ENCODE measurements at places on chromosomes 16 and 17. TPM values are rescaled to one million over a fixed set of nuclear protein-coding genes. Genes with fewer than 3 reads are reported as not detected.

KRT12 gene
- polyA plus RNA-seq, result not detected

KRT10 gene
- 21.5 TPM for polyA plus RNA-seq

SNX20 gene
- 1.0 TPM for polyA plus RNA-seq

KRTAP4-1 gene
- polyA plus RNA-seq, result not detected

GPRC5B gene
- 29.6 TPM for polyA plus RNA-seq

MT1G gene
- polyA plus RNA-seq, result 55.5 TPM

FOXN1 gene
- 0.13 TPM for polyA plus RNA-seq

- no peak for DNase-seq
Measured at GRCh38 chr16:85491798-85492294, 121.3 kb upstream of the GSE1 start.

DNA sequence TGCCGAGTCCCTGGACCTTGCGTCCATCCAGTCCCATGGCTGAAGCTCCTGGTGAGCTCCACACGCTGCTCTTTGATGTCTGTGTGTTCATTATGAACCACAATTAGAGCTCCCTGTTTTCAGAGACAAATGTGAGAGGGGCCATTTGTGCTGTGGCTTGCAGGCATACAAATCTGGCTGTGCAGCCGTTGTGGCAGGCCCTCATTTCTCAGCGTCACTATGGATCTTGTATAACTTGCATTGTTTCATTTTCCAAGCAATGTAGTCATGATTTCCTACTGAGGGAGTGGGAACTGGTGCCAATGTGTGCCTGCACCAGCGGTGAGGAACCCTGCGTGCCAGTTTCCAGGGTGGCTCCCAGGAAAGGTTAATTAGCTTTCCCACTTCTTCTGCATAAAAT is 542.6 kb downstream of the TMEM114 start:
- no peak for DNase-seq

DNA sequence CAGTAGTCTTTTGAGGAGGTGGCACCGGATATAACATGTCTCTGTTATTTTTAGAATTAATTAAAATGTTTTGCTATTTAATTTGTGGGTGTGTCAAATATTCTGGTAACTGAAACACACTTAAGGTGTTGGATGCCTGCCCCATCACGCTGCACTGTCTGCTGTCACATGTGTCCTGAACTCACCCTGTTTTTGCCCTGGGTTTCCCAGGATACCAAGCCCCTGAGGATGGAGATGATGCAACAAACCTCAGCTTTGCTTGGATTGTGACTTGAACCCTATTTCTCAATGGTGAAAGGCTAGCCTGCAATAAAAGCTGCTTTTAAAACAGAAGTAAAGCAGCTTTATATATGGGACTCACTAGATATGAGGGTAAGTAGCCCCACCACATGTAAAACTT is 11.5 kb upstream of the DUSP14 start:
- DNase-seq, result no peak

DNA sequence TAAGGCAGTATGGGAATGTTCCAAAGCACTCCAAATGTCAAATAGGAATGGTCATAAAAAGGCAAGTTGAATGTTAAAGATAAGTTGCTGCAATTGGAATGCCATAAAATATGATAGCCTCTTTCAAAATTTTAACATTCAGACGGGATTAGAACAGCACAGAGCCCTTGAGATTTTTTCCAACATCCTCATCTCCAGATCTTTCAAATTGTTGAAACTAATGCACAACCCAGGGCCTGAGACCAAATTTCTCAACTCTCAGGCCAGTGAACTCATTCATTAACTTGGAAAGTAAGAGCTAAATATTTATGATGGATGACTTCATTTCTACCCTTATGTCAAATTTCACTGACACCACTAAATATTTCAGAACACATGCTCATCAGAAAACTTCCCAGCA is 346.5 kb upstream of the XYLT1 start:
- DNase-seq, result no peak

DNA sequence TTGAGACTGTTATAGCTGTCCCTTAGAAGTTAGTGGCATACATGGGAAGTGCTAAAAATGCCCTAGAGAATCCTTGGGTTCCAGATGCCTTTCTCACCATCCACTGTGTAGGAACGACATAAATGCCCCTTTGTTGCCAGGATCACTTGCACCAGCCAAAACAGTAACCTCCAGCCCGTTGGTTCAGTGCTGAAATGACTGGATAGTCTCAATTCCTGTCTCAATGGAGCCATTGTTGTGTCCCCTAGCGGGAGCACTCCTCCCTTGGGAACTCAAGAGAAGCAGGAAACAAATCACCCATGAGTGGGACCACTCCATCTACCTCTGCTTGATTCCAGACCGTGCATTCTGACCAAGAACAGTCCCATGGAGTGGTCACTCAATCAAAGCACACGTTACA is 23.1 kb downstream of the MPHOSPH6 start:
- no peak for DNase-seq

- no peak for DNase-seq
Measured at GRCh38 chr17:78748730-78749317, 33.2 kb downstream of the CYTH1 start.

- no peak for DNase-seq
Measured at GRCh38 chr17:5793899-5794298, 209.6 kb upstream of the NLRP1 start.

- no peak for DNase-seq
Measured at GRCh38 chr17:8408371-8408770, 10.7 kb upstream of the RNF222 start.

GRCh38 chr17:18368946-18369345 is 5.6 kb upstream of the SHMT1 start:
- DNase-seq, result no peak

Measured in urinary bladder (tissue), 4 donors.